Suppressor macrophage treated with lipopolysaccharide for 1 hour (primary cell): ENCODE measurements at places on chromosomes 1 and 21.

- no peak for DNase-seq
These were observed 3.5 kb upstream of the ACTA1 start for GRCh38 chr1:229437443-229437842.

GRCh38 chr1:239817801-239818200, 273.9 kb upstream of the FMN2 start:
- DNase-seq, result no peak

DNA sequence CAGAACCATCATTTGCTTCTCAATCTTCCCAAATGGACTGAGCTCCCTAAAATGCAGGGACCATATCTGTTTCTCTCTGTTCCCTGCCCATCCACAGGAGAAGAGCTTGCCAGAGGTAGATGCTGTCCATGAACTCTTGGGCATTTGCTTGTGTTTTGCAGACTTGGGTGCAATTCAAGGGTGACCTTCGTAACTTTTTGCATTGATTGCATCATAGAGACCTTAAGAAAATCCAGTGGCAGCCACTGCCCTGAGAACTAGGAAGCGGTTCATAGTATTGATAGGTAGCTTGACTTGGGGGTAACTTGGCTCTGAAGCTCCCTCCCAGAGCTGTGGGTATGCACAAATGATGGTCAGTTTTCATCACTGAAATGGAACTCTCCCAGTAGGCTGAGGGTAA, 34.3 kb upstream of the EDEM3 start:
- no peak for DNase-seq

DNA sequence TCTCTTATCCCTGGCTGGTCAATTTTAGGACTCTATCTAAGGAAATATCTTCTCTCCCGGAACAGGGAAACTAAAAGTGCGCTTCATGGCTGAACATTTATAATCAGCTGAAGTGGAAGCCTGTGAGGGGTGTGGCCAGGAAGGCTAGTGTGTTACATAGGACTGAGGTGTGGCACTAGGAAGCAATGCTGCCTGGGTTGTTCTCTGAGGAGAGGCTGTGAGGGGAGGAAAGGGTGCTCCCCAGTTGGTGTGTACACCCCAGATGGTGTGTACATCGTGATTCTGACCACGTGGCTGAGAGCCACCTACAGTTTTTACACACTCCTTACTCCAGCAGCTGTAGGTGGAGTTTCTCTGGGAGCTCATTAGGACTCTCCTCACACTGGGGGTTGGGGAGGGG, 16.3 kb downstream of the NTPCR start:
- DNase-seq, result no peak

- no peak for DNase-seq
These were observed 22.3 kb downstream of the MYBPH start for GRCh38 chr1:203153051-203153988.

DNA sequence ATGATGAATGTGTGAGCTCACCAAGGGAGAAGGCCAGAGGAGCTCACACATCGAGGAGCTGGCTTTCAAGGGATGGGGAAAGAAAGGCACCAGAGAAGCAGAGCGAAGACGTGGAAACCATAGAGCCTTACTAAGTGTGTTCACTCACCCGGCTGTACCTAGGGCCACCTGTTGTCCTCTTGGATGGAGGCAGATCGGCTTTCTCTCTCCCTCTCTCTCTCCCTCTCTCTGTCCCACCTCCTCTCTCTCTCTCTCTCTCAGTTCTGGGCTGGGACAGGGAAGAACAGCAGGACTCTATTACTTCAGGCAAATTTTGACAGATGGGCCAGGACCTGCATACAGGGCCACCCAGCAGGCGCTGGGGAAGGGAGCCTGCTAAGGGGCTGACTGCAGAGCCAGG, 64.8 kb downstream of the HIVEP3 start:
- DNase-seq, result no peak

- no peak for DNase-seq
These were observed 3.3 kb downstream of the KRTAP10-3 start for GRCh38 chr21:44555200-44555875.

DNA sequence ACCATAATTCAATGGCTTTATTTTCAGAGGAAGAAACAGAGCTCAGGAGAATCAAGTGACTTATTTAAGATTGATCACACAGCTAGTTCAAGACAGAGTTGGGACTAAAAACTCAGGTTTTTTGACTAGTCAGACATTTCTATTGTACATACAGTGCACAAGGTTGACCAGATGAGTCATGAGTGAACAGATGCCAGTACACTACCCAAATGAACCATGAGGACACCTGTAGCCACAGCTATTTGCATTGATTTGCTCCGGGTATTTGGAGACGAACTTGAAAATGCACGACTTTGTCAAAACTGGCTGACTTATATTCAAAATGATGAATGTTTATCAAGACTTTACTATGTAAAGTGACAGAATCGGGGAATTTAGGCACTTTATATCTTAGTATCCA, 161.7 kb upstream of the ST6GALNAC5 start:
- DNase-seq, result no peak

DNA sequence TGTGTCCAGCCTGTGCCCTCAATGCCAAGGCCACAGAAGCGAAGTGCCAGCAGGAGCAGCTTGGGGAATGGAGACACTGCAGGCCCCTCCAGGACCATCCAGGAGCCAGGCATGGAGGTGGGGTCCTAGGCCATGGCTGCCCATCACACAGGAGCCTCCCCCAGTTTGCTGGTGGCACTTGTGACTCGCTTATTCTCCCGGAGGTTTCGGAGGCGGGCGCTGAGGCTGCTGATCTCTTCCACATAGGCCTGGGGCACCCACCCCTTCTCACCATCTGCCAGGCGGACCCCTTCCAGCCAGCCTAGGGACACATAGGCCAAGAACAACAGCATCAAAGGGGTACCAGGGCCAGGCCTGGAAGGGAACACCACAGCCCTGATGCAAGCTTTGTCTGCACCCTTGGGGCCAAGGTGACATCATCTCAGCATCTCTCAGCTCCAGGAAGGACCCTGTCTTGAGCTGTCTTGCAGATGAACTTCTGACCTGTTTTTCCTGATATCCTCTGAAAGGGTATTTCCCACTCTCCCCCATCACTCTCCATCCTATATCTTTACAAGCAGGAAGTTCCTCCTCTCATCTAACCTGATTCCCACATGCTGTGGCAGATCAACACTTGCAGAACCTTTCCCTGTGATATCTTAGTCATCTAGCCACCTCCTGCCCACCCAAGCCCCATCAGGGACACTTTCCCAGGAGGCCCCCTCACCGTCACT, 13.9 kb downstream of the ARHGEF19 start:
- DNase-seq, result no peak

GRCh38 chr1:65792669-65793358, at the start of gene PDE4B:
Gene PDE4B (plus strand): TSS chr1:65792895.
- peak; percentile 59 for DNase-seq

DNA sequence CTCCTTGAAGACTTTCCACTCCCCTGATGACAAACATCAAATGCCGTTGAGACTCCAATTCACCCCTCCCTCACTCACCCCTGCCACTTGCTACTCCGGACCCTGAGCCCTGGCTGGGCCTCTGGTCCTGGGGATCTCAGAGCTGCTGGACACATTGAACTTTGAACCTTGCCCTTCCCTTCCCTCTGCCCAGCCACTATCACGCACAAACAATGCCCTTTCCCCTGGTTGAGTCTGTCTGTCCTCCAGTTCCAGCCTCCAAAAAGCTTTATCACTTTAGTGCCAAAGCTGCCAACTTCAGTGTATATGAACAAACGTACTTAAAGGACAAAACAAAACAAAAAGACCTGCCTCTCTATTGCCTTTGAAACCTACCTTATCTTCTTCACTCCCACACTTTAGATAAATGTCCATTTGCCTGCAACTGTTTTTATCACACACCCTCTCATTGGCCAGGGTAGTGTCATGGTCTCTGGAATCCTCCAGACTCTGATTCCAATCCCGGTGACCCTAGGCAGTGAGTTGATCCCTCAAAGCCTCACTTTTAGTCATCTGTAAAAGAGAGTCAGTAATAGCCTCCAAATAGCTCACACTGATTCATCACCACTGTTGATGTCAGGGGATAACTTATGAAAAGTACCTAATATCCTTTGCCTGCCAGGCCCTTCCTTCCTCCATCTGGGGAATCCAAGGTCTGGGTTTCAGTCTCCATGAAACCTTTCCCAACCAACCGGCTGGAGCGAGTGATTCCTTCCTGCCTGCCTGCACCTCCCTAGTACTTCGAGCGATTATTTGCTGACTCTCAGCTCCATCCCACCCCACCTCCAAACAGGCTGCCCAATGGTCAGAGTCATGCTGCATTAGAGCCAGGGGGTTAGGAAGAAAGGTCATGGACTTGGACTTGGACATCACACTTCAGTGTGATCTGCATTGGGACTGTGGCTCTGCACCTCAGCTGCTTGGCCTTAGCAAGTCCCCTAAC, 15.9 kb upstream of the SPOCD1 start:
- DNase-seq, result peak; percentile 36

GRCh38 chr1:155970531-155971167, 7.7 kb downstream of the ARHGEF2 start:
- DNase-seq, result peak; percentile 97

- no peak for DNase-seq
These were observed 194.0 kb downstream of the KCNK2 start for GRCh38 chr1:215276582-215276981.

DNA sequence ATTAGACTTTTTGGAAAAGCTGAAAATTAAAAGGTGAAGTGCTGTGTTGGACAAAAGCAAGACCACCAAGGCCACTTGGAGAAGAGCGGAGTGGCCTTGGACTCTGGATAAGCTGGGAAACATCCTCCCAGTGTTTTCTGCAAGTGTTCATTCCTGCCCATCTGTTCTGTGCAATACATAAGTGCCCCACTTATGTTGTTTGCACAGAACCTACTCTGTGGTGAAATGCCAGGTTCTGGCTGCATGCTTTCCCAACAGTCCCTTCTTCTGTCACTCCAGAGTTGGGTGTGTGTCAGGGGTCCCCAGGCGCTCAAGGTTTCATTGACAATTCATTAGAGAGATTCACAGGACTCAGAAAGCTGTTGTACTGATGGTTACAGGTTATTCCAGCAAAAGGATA, 30.3 kb downstream of the NHLH2 start:
- DNase-seq, result no peak

GRCh38 chr1:58812468-58812867, 28.6 kb upstream of the JUN start:
- DNase-seq, result no peak

DNA sequence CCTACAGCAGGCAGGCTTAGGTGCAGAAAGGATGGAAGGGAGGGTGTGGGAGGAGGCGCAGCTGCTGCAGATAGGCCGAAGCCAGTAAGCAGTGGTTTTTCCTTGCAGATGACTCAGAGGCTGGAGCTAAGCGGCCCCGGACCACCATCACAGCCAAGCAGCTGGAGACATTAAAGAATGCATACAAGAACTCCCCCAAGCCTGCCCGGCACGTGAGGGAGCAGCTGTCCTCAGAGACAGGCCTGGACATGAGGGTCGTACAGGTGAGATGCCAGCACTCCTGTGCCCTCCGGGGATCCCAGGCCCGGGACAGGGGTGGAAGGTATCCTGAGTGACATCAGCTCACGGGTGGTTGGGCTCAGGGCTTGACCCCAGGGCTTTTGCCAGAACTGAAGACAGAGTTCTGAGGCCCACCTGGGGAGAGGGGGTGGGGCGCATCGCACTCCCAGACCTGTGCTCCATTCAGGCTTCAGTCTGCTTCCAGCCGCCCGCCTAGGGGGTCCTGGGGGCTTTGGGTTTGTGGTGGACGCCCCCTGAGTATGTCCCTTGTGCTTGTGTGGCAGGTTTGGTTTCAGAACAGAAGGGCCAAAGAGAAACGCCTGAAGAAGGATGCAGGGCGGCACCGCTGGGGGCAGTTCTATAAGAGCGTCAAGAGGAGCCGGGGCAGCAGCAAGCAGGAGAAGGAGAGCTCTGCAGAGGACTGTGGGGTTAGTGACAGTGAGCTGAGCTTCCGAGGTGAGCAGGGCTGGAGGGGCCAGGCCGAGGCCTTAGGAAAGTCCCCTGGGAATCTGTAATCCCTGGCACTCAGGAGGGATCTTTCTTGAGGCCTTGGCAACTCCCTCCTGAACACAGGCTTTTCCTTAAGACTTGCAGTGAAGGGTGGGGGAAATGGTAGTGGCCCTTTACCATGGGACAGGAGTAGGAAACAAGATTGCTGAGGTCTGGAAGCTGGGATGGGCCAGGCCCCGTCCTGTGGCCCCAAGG, 41.5 kb downstream of the LHX4 start:
- no peak for DNase-seq

GRCh38 chr1:53214376-53214940, 6.0 kb downstream of the CZIB start:
- no peak for DNase-seq

- DNase-seq, result peak; percentile 61
These were observed 9.6 kb downstream of the DUSP23 start for GRCh38 chr1:159790237-159790917.

DNA sequence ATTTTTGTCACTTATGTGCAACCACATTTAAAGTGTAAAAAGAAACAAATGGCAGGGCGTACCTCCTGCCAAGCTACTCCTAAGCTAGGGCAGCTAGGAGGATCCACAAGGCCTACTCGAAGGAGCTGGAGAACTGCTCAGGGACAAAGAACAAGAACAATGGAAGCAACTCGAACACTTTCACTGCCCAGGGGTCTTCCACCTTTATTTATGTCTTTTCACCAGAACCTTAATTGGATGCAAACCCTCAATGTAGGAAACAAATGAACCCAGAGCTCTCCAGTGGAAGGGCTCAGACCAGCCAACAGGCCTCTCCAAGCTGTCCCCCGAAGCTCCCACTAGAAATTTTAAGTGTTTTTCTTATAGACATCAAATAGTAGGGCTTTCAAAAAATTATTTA, 39.9 kb downstream of the C1orf198 start:
- DNase-seq, result no peak

DNA sequence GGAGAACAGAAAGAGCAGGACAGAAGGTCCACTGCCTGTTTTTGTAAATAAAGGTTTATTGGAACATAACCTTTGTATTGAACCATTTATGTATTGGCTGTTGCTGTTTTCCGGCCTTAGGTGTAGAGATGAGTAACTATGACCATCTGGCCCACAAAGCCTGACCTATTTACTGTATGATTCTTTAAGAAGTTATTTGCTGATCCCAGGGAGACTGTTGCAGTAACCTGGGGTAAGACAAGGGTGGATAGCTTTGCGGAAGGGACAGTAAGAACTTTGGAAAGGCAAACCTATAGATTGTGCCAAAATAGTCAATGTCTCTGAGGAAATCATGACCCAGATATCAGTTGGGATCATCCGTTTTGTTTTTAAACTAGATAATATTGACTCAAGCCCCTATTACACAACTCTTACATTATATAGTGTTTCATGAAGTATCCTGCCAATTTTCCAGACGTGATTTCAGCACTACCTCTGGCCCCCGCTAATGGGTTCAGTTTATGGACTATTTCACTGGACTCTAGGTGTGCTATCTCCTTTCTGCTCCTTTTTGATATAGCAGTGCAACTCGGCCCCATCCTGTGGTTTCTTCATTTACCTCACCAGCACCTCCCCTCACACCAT, 20.8 kb upstream of the TLCD4 start:
- no peak for DNase-seq
